ENCODE measurements at places on chromosomes 4 and X.

DNA sequence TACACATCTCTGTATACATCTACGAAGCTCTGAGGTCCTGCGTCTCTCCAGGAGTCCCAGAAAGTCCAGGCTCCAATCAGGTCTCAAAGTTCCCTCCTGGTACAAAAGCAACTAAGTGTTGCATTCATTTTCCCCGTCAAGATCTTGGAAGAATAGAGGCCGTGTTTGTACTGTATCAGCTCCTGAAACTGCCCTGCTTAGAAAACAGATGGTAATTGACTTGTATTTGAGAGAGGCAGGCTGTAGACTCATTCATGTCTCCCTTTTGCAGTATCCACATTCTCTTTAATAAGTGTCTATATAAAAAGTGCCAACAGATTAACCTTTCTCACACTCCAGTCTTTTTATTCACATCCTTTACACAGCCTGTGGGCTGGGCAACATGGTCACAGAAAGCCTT is 91.7 kb downstream of the HPGD start:
- DNase-seq = no peak

DNA sequence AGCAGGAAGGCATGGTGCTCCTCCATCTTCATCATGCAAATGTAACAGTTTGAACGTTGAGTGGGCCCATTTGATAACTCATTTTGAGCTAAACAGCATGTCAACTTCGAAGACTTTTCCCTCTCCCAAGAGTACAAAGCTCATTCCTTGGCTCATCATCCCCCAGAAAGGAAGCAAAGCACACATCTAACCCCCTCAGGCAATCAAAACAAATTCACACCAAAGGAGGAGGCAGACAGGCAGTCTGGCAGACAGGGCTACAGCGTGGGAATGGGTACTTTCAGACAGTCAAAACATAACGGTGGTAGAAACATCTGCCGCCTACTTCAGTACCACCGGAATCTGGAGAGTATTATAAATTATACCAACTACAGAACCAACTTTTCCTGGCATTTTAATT is 81.7 kb downstream of the PCDH19 start:
- no peak for DNase-seq

DNA sequence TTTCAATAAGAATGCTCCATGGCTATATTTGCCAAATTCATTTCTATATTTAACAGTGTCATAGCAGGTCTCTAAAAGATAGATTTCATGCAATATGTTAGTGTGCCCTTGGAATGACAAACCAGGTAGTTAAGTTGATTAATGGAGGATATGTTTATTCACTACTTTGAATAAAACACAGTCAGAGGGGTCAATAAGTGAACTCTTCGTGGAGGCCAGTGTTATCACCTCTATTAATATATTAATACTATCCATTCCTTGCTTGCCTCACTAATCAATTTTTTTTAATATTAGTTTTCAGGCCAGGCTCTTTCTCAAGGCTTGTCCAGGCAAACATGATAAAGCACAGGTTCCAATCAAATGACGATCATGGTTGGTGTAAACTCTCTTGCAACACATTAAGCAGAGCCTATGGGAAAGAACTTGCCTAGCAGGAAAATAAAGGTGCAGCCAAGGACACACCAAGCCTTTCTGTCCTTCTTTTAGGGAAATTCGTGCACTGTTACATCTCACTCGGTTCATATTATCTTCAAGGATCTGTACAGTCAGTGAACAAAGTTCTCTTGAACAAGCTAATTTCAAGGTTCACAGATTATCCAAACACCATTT is 144.7 kb downstream of the DCK start:
- no peak for DNase-seq

GRCh38 chr4:169765835-169766234 is 8.1 kb upstream of the HPF1 start:
- DNase-seq = no peak

DNA sequence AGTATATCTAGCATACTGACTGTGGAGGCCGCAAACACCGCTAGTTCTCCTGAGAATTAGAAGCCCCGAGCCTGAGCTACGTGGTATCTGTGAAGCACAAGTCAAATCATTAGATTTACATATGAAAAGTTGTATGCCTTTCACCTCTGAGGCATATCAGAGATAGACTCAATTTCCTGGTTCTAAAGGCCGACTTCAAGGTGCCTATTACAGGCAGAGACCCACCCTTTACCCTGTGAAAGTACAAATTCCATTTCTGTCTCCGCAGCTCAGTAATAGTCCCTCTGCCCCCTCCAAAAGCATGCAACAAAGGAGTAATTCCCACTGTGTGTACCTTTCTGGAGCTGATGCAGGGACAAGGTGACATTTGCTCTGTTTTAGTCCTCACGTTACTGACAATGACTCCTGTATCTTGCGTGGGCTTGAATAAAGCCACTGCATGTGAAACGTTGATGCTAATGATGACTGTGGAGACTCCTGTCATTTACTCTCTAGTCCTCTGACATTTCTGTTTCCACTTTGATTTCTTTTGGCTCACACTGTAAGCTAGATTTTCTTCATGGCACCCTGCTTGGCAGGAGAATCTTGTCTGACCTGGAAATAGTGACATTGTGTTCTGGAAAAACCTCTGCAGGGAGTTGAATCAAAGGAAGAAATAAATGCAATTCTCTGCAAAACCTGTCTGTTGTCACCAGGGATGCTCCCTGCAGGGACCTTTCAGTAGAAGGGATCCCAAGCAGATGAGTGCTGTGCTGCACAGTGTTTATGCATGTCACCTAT is 273.2 kb upstream of the EMCN start:
- DNase-seq = no peak

DNA sequence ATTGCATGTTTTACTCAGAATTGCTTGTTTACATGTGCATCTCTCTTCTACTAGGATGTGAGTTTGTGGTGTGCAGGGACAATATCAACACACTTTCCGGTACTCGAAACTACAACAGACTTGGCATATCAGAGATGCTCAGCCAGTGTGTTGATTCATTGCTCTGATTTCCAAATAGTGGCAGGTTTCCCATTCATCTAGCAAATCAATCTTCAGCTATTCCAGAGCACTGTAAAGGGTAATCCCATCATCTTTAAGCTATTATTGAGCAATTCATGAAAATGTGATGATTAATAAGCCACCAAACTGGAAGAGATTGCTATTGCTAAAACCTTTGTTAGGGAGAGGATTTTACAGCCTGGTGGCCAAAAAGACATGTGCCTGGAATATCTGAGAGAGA is 574.2 kb upstream of the CPEB2 start:
- DNase-seq = no peak

DNA sequence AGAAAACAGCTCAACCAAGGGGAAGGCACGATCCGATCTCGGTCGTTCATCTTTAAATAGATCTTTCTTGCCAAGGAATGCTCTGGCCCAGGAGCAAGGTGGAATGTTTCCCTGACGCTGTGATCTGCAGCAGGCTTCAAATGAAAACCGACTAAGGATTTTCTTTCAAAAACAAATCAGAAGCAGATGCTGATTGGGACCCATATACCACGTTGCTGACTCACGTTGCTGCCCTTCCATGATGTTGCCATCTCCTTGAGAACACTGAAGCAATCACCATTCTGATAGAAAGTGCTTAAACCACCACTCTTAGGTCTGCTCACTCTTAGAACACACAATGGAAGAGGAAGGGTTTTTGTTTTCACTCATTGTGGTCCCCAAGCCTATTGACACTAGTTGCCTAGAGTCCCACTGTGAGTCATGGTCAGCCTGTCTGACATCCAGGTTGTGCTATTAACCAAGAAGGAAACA is 26.1 kb downstream of the LAMTOR3 start:
- DNase-seq = no peak

DNA sequence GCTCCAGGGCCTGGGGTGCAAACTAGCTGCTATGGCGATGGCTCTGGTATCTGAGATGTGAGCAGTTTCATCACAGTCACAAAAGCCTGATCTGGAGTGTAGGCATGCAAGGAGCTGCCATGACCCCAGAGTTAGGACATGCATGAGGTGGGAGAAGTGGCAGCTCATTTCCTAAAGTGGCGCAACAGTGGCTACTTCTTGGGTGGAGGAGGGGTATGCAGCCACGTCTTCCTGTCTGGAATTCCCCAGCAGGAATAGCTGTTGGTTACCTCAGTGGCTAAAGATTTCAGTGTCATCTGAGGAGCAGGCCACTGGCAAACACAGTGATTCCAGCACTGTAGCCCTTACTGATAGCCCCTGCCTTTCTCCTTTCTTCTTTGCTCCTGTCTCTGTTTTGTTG is 1382.5 kb downstream of the C4orf33 start:
- DNase-seq = no peak

DNA sequence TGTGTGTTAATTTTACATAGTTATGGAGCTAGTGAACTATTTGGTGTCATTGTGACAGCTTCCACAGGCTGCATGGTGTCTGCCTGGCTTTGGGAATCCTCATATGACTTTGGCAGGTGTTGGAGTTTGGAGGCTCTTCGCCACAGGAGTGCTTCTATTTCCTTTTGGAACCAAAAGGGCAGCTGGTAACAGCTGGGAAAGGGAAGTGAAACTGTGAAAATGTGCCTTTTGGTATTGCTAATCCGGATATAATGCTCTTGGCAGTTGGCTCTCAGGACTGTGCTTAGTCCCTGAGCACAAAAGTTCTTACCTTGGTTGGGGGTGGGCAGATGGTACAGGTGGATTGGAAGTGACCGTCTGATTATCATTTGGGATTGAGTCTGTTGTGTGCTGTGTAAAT is 18.1 kb downstream of the OFD1 start:
- no peak for DNase-seq

- no peak for DNase-seq
These were observed 66.8 kb upstream of the NKX1-1 start for GRCh38 chr4:1472911-1473518.

DNA sequence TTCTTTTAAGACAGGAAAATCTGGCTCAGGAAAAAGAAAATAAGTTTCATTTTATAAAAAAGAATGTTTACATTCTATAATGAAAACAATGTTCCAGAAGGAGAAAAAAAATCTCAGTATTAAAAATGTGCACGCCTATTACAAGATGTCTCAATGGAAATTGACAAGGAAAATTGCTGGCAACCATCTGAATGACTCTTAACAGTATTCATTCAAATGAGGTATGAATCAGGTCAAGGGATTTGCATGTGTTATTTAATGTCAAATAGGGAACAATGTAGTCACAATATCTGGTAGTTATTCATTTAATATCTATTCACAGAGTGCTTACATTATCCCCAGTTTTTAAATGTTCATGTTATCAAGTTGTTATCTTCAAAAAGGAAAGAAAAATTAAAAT is 208.4 kb upstream of the TRAM1L1 start:
- no peak for DNase-seq

DNA sequence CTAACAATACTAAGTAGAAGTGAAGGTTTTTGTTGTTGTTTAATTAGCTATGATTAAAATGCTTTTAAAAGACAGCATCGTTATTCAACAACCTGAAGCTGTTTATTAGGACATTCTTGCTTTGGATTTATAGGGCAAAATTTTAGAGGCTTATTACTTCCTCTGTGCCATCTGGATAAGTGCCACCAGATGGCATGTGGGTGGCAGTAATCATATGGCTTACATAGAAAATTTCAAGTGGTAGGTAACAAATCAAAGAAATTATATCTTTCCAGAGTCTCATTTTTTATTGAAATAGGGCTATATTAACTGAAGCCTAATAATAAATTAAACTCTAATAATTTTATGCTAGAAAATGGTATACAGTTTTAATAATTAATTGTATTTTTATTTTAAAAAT is 83.3 kb upstream of the HTR2C start:
- no peak for DNase-seq

DNA sequence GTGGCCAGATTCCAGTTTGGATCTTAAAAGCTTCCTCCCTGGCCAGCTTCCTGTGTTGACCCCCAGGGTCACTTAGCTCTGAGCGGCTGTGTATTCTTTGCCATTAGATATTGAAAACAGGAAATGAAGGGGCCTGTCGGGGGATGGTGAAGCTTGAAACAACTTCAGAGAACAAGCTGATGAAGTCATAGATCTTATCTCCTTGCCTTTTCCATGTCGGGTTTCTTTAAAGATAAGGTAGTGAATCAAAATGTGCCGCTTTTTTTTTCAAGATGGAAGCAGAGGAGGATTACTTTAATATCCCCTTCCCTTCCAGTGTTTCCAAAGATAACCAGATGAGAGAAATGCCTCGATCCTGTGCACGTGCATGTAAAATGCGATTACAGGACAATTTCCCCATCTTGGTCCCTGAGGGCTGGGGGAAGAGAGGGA is 508.5 kb downstream of the MID1IP1 start:
- no peak for DNase-seq

DNA sequence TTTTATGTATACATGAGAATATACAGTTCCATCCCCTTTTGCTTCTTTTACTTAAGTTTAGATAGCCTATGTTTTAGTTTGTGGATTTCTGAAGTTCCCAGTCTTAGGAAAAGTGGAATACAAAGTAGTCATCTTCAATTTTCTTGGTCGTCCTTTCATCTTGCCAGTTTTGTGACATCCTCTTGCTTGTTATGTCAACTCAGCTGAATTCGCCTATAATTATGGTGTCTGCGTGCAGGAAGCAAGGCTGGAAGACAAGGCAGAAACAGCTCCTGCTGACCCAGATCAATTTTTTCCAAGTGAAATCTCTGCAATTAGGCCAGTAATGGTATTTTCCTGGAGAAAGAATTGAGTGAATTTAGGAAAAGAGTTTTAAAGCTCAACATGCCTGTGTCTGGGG is 28.1 kb upstream of the NYX start:
- DNase-seq = no peak

GRCh38 chr4:21946858-21947257 is 1.7 kb downstream of the KCNIP4 start:
- DNase-seq = no peak

DNA sequence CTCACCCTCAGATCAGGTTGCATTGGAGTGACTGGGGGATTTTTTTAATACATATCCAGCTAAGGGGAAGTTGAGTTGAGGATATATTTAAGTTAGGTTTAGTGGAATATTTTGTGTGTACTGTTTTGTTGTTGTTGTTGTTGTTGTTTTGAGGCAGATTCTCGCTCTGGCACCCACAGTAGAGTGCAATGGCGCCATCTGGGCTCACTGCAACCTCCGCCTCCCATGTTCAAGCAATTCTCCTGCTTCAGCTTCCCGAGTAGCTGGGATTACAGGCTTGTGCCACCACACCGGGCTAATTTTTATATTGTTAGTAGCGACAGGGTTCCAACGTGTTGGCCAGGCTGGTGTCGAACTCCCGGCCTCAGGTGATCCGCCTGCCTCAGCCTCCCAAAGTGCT is 38.6 kb upstream of the ATP6AP2 start:
- DNase-seq = no peak

DNA sequence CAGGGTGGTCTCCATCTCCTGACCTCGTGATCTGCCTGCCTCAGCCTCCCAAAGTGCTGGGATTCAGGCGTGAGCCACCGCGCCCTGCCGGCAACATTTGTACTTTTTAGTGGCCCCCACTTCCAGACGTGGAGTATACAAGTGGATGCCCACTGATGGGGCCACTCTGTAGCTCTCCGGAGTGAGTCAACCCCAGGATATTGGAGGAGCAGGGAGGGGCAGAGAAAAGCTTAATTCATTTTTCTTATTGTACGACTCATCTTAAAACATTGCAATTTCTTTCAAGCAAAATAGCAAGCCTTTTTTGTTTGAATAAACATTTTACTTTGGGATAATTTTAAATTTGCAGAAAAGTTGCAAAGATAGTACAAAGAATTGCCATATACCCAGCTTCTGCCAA is 34.6 kb downstream of the FAM9C start:
- DNase-seq = no peak

All from COR-L47 (cell line).